Activated T-helper 2 cell treated with anti-CD3 and anti-CD28 coated beads, Interferon-gamma antibody, Interleukin-2, Interleukin-4, amounts not matched to agents 10 μg/mL and 5 μg/mL and 100 μg/mL, durations not matched to agents 14 hours and 24 hours and 36 hours (primary cell): ENCODE measurements at places on chromosomes 1 and 21.

GRCh38 chr1:245322673-245323072 is 167.9 kb downstream of the KIF26B start:
- H3K4me1 ChIP-seq: no peaks in the 10 kb centered on the region
- no peak overlapping the region for H3K4me3 ChIP-seq
- no peak overlapping the region for H3K27ac ChIP-seq
- no peaks in the 10 kb centered on the region for H3K36me3 ChIP-seq
- H3K27me3 ChIP-seq: peaks cover 3% of the 10 kb centered on the region
- no peak for DNase-seq

DNA sequence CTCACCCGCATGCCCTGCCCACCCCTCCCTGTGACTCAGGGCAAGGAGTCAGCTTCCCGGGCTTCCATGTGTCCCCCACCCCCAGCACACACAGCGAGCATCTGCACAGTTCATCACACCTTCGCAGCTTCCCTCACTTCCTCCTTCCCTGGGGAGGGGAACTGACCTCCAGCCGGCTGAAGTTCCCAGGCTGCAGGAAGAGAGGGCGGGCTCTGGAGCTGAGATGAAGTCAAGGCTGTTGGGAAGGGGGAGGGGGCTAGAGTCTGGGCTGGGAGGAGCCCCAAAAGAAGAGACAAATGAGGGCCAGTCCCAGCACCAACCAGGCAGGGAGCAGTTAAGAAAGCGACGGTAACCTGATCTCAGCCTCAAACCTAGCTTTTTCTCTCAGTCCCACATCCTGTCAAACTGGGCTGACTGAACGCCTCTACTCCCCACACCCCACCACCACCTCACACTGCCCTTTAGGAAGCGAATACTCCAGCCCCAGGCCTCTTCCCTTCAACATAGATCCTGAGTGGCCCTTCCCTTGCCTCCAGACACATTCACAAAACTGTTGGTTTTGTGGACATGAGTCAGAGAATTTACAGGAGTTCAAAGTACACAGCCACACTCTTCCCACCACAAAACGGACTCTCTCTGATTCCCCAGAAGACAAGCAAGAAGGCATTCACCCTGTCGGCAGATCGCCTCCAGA is 1.8 kb downstream of the RHOC start:
- peak; percentile 71 for DNase-seq
- H3K4me3 ChIP-seq: peak overlapping the region; percentile 78
- peak overlapping the region; percentile 88 for H3K27ac ChIP-seq
- H3K27me3 ChIP-seq: peaks cover 15% of the 10 kb centered on the region

- no peak within 1 kb of the TSS for H3K4me3 ChIP-seq
- no peaks in the 10 kb centered on the region for H3K4me1 ChIP-seq
- H3K27ac ChIP-seq: no peak within 1 kb of the TSS
- DNase-seq: no peak
These were observed at the start of gene GPR37L1 for GRCh38 chr1:202122639-202123335. Gene GPR37L1, plus strand, starts transcription at chr1:202122917. Its CDS starts 47 bp downstream, at chr1:202122964.

DNA sequence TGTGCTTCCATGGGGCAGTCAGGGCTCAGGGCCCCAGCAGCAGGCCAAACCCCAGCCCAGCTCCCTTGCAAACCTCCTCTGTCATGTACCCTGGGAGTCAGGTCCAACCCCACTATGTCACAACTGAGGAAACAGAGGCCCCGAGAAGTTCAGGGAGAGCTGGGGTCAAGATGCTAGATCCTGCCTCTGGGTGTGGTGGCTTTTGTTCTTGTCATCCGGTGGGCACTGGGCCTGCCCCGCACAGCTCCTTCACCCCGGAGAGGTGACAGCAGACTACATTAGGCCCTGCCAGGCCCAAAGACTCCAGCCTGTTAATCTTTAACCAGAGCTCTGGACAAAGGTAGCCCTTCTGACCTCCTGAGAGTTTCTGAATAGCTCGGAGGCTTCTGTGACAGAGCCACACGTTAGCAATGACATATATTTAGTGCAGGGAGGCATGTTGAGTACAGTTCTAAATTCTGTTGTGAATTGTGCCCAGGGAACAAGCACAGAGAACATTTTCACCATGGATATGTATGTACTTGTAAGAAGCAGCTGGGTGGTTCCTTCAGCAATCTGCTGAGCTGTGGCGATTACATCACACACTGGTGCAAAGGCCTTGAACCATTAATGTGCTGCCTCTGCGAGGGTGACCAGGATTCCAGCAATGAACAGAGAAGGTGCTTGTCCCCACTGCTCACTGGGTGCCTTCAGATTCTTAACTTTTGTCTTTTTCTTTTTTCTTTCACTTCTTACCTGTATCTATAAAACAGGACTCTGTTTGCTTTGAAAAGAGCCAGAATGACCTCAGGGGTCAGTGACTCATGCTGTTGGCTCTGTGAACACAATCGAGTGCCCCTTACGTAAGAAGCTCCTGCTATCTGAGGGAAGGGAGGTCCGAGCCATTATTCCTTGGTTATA is 102.8 kb downstream of the RHOU start:
- DNase-seq: no peak
- H3K4me3 ChIP-seq: no peak overlapping the region
- peaks cover 25% of the 10 kb centered on the region for H3K27me3 ChIP-seq
- H3K36me3 ChIP-seq: no peaks in the 10 kb centered on the region
- H3K27ac ChIP-seq: no peak overlapping the region
